ENCODE measurements at places on chromosomes 3 and 15. TPM values are rescaled to one million over a fixed set of nuclear protein-coding genes. Genes with fewer than 3 reads are reported as not detected.

Gene CCR1
- not detected for total RNA-seq

Gene AMT
- total RNA-seq: 0.67 TPM

Gene TPRG1
- 0.98 TPM for total RNA-seq

Gene PPP1R14D
- total RNA-seq: not detected
